MG63 (cell line): ENCODE measurements at places on chromosomes 4 and X.
A peak's percentile ranks its signal among the peaks of the same experiment; 100 is the strongest.

GRCh38 chrX:14064626-14065432, 35.1 kb upstream of the GEMIN8 start:
- DNase-seq = no peak

- DNase-seq = no peak
Observed at GRCh38 chrX:17247144-17247543, 127.9 kb upstream of the NHS start.

GRCh38 chr4:123838474-123838873, 441.9 kb downstream of the SPRY1 start:
- no peak for DNase-seq

DNA sequence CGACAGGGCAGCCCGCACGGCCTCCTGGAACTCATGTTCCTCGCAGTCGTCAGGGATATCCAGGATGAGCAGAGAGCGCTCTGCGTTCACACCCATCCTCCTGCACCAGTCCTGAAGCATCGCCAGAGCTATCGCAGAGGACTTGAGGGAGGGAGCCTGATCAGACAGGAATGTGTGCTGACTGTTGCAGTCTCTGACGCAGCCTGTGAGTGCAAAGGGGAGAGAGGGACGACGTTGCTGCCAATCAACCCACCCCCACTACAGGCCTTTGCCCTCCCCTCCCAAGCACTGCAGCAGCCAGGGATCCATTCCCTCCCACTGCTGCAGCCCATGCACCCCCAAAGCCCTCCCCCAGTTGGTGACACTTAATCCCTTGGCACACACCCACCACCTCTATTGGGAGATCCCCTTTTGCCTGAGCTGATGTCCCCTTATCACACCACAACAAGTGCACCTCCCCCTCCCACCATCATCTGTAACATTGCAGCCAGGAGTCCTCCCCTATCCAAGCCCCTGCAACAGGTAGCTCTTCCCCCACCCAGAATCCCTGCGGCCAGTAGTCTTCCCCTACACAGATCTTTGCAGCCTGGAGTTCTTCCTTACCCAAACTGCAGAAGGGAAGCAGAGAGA, 897 bp downstream of the PNMA6F start:
- DNase-seq = no peak

GRCh38 chr4:52423967-52424366, 235.1 kb downstream of the USP46 start:
- peak; percentile 54 for DNase-seq

- DNase-seq = no peak
Observed at GRCh38 chr4:579543-580175, 3.6 kb upstream of the TMEM271 start.

DNA sequence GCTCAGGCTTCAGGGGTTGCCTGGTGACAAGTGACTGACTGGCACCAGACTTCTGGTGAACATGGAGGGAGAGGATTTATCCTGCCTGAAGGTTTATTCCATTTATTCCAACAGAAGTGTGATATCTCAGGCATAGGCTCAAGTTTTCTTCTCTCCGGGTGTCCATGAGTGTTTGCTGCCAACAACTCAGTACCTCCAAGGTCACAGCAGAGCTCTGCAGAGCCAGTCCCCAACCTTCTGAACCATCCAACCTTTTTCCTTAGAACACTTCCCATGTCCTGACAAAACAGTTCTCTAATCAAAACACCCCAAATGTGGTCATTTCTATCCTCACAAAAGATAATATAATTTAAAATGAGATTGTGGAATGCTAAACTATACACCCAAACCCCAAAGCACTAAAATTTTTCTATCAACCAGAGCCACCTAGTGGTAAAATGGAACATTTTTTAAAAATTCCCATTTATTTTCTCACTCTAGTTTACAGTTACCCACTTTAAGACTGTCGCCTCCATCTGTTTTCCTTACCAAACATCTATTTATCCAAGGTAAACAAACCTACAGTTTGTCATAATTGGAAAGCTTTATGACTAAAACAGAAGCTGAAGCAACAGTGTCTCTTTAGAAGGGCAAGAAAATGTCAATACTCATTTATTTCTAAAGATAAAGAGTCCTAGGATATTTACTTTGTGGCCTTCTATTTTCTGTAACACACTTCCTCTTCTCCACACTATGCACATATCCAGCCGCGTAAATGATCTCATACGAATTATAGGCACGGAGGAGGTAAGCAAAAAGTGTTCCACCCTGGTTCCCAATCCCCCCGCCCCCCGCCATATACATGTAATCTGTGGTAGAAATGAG, 39.5 kb downstream of the TMEM154 start:
- no peak for DNase-seq

GRCh38 chr4:41540687-41541086, 2.7 kb downstream of the LIMCH1 start:
- DNase-seq = no peak

DNA sequence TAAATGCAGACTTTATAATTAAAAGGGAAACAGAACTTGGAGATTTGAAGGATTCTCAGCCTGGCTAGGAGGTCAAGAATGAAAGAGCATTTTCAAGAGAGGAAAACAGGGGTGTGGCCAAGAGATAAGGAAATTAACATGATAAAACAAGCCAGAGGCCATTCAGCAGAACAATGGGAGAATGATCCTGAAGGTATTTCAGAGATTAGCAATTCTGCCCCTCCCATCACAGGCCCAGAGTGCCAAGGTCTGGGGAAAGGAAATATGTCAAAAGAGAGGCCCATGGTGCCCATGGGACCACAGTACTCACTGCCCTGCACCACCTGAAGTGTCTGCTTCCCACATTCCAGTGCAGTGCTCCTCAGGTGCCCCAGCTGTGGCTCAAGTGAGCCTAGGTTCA, 188.5 kb upstream of the STS start:
- no peak for DNase-seq

GRCh38 chr4:173821036-173821435, 291.0 kb upstream of the HAND2 start:
- no peak for DNase-seq

- DNase-seq = no peak
Observed at GRCh38 chrX:10157543-10157942, 768 bp downstream of the CLCN4 start.

DNA sequence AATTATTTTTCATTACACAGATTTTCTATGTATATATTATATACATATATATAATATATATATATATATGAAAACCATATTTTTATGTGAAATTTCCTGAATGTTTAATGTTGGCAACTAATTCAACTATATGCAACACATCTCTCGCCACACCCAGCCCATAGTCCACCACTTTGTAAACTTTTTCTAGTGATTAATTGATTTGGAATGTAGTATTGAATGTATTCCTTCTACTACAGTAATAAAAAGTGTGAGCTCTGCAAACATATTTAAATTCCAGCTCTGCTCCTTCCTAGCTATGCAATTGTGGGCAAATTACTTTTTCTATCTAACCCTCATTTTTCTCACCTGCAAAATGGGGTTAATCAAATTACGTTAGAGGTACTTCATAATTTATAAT, 187.8 kb downstream of the TEX11 start:
- DNase-seq = peak; percentile 2

GRCh38 chr4:81747242-81747930, 275.7 kb upstream of the RASGEF1B start:
- no peak for DNase-seq

- no peak for DNase-seq
Observed at GRCh38 chr4:150944660-150945059, 70.4 kb downstream of the LRBA start.

GRCh38 chr4:182089326-182089725, 153.9 kb upstream of the TENM3 start:
- DNase-seq = no peak

GRCh38 chrX:153598541-153599191, at the start of gene CCNQ:
TSS of gene CCNQ (minus strand) at chrX:153599139. CDS start at chrX:153599073, 66 bp downstream.
- peak; percentile 29 for DNase-seq

GRCh38 chrX:16786791-16787735, 797 bp downstream of the TXLNG start:
- DNase-seq = peak; percentile 41

GRCh38 chr4:155687380-155687982, 20.8 kb downstream of the GUCY1A1 start:
- DNase-seq = no peak

DNA sequence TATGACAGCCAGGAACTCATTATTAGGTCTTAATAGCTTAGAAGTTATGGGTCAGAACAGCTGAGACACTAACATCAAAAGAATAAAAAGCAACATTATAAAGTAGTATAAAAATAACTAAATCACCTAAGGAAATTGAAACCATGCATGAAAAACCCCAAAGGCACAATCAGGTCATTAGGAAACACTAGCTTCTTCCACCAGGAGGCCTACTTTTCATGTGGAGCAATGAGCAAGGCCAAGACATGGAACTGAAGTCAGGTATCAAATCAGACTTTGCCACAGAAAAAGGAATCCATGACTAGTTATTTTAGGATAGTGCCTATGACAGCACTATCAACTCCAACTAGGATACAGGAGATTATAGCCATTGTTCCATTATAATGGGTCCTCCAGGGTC, 7.9 kb downstream of the HUWE1 start:
- DNase-seq = no peak

DNA sequence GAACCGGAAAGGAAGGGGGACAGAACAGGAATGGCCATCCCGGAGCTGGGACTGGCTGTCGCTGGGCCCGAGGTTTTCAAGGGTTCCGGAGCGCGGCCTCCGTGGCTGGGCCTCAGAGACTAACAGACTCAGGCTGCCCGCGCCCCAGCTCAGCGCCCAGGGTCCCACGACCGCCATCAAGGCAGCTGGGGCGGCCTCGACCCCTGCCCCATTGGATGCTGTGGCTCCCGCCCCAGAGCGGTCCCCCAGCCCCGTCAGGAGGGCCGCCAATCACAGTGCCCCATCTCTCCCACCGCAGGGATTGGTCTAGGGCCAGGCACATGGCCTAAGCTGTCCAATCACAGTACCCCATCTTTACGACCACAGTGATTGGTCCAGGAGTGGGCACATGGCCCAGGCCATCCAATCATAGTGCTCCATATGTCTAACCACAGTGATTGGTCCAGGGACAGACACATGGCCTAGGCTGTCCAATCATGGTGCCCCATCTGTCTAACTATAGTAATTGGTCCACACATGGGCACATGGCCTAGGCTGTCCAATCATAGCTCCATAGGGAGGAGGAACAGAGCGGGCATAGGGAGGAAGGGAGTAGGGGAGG, 105.3 kb upstream of the NKX1-1 start:
- peak; percentile 96 for DNase-seq

DNA sequence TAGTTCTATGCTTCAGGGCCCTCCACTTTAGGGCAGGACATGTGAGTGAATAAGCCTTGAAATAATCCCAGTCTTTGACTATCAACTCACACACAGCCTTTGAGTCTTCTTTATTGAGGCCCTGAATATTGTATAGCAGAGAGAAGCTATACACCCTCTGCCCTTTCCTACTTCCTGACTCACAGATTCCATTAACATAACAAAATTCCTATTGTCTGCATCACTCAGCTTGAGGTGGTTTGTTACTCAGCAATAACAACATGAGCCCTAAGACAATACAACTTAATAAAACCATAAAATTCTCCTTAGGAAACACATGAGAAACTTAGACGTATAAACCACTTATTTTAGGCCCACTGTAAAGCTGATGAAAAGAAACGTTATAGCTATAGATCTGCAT, 680.3 kb upstream of the DIAPH2 start:
- no peak for DNase-seq

- DNase-seq = peak; percentile 87
Observed at GRCh38 chr4:122798101-122798500, 28.5 kb upstream of the FGF2 start.

- DNase-seq = no peak
Observed at GRCh38 chr4:40585201-40585799, 44.4 kb downstream of the RBM47 start.

GRCh38 chrX:143455046-143455445, 62.2 kb downstream of the SPANXN3 start:
- DNase-seq = peak; percentile 19

DNA sequence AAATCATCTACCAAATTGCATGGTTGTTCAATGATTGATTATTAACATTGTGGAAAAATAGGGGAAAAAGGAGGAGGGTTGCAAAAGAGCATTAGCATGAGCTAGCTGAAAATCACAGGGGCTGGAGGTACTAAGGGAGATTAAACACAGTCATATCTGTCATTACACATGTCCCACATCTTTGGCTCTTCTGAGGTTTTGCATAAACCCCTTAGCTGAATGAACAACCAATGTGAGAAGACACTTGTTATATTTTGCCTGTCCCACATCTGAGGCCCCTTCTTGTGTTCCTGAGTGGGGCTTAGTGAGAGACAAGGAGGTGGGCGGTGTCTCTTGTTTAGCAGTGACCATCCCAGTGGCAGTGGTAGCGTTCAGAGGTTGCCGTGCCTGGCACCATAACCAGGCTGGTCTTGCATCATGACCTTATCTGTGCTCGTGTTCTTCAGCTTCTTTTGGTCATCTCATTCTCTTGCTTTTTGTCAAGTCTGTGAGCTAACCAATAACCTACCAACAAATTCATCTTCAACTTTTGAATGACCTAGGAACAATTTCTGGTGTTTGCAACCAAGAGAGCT, 95.6 kb downstream of the MID1IP1 start:
- no peak for DNase-seq

GRCh38 chrX:15663439-15663838, 1.2 kb downstream of the CLTRN start:
- no peak for DNase-seq

DNA sequence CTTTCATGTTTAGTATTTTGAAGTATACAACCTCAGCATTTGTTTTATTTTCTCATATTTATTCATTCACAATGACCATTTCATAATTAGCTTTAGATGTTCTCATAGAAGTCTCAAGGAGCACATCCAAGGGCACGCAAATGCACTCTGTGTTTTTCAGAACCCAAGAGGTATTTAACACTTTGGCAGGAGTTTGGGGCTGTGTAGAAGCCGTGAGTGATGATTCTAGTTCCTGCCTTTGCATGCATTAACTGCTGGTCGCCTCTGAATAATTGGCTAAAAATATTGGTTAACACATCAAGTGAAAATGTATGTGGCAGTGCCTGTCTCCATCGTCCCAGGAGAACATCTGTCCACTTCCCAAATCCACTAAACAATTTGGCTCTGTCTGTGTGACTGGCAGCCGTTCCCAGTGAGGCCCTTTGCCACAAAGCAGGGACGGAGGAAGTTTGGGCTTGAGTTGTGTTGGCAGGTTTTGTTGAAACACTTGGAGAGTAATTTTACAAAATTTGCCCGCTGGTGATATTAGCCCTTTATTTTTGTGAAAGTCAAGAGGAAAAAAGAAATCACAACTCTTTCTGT, 730.7 kb upstream of the SLIT2 start:
- DNase-seq = peak; percentile 8
